ENCODE measurements at places on chromosomes 5 and 9. TPM values are rescaled to one million over a fixed set of nuclear protein-coding genes. Genes with fewer than 3 reads are reported as not detected.

Gene IFNA13
- total RNA-seq: not detected

DNA sequence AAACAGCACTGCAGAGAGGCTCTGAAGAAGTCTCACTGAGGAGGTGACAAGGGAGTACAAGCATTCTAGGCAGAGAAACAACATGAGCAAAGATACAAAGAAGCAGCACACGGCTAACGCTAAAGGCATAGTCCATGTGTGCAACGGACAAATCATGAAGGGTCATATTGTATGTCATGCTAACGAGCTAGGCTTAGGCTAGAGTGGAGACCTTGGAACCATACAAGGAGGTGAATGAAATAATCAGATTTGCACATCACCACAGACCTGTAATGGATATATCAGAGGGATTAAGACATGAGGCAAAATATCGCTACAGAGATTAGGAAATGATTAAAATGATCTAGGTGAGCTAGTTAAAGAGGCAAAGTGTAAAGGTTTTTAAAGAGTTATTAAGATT is 145.6 kb downstream of the NFIB start:
- DNase-seq: no peak

Gene SMIM32
- total RNA-seq: not detected

Gene SLC45A2
- total RNA-seq: not detected

- no peak for DNase-seq
Measured at GRCh38 chr9:128439273-128439672, 16.5 kb upstream of the ODF2 start.

DNA sequence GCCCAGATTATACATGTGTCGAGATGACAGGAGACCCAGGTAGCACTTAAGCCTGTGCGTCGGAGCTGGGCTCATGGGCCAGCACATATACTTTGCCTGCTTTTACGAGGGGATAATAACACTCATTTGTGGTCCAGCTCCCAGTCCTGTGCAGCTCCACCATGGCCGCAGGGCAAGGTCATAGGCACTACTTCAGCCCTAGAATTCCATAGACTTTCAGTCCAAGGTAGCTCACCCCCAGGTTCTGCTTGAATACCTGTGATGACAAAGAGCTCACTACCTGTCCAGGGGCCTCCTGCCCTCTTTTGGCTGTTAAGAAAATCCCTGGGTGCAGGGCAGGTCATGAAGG is 1.7 kb downstream of the CORO2A start:
- DNase-seq: no peak

- DNase-seq: peak; percentile 20
Measured at GRCh38 chr9:101727612-101728524, 10.6 kb downstream of the GRIN3A start.

DNA sequence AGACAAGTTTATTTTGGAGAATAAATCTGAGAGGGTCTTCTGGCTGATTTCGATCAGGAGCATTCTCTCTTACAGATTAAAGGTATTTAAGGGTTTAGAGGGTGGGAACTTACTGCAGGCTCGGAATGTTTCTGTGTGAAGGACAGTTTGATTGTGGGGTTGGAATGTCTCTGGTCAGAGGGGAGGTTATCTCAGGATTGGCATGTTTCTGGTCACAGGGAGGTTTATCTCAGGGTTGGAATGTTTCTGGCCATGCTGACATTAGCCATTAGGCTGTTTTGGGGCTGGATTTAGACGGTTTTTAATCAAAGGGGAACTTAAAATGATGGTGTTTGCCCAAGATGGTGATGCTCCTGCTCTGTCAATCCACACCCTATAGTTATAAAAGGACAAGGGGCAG is 95.2 kb downstream of the SLCO4C1 start:
- DNase-seq: no peak

Gene ARL14EPL
- 0.37 TPM for total RNA-seq

DNA sequence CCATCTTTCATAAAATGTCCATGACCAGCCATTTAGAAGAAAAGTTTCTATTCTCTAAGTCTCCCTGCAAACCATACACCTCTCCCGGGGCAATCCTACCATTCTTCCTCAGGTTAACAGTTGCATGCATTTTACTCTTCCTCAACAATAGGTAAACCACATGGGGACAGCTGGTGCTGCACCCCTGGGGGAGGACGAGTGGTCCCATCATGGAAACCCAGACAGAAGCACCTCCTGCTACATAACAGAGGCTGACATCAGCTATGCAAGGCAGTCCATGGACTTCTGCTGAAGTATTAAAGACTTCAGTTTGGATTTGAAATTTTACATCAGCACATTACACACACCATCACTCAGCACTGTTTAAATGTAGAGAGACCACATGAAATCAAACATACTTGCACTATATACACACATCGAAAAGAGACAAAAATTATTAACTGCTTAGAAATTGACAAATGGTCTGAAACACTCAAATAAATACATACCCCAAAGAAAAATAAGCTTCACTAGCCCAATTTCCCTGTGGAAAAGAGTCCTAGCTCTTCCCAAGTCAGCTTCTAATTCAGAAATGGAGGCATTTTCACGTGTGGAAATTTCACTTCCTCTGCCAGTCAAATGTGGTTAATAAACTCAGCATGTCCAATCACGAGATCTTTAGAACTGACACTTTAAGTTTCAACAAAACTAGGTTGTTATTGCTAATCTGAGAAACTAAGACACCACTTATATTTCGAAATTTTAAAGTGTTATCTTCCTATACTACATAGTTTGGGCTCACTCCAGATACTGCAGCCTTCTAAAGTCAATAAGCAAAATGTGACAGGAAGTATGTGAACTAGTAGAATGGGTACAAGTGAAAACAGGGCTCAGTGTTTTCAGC is 173.4 kb downstream of the ROR2 start:
- DNase-seq: no peak

Gene FGF10
- total RNA-seq: not detected

GRCh38 chr5:50964746-50965653 is 298.6 kb downstream of the PARP8 start:
- no peak for DNase-seq

Gene PRLR
- total RNA-seq: 0.96 TPM

DNA sequence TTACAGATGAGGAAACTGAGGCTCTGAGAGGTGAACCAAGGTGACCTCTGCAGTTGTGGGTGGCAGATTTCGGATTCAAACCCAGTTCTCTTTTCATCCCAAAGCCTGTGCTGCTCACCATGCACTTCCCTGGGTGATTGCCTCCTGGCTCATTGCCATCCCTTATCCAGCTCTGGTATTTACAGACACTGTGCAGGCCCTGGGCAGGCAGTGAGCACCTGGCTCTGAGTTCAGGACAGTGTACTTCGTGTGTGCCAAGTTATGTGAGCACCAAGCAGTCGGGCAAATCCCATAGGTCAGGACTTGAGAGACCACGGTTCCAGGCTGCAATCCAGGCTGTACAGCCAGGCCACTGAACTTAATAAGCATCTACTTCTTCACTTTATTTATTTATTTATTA is 1.4 kb downstream of the LRSAM1 start:
- peak; percentile 59 for DNase-seq

- DNase-seq: peak; percentile 71
Measured at GRCh38 chr9:89442981-89443814, 54.7 kb downstream of the SEMA4D start.

DNA sequence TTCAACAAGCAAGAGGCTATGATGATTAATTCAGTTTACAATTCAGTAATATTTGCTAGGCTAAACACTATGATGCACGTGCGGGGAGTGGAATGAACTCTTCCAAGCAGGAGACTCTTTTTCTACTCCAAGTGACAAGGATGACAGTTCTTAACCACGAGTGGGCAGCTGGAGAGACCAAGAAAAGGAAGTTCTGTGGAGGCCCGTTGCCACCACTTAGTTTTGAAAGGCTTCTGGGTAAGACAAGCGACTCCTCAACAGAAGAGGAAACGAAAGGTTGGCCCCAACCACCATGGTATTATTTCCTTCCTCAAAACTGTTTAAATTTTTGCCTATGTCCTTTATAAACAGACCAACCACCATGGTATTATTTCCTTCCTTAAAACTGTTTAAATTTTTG is 2.8 kb downstream of the DCAF12 start:
- DNase-seq: no peak

Gene FGF1
- 2.4 TPM for total RNA-seq

Gene EXOSC3
- 108 TPM for total RNA-seq

DNA sequence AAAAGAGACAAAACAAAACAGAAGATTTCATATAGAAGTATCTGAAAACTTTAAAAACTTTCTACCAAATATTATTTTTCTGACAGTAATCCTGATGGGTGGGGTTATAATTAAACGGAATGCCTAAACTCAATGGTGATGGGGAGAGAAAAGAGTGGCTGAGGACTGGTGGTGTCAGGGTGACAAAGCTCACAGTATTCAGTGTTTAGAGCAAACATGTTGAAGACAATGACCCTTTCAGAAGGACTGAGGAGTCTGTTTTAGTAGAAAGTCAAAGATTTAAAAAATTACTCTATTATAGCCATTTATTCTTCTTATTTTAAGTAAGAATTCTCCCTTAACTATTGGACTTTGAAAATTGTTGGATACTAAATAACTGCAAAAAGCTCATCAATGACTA is 1144.0 kb downstream of the TAF11L14 start:
- no peak for DNase-seq

Gene GARNL3
- total RNA-seq: 5.9 TPM

Gene MAPK9
- total RNA-seq: 37.8 TPM

GRCh38 chr9:128078504-128079434 is 10.7 kb downstream of the SLC25A25 start:
- DNase-seq: peak; percentile 82

Gene SERINC5
- total RNA-seq: 13.5 TPM

DNA sequence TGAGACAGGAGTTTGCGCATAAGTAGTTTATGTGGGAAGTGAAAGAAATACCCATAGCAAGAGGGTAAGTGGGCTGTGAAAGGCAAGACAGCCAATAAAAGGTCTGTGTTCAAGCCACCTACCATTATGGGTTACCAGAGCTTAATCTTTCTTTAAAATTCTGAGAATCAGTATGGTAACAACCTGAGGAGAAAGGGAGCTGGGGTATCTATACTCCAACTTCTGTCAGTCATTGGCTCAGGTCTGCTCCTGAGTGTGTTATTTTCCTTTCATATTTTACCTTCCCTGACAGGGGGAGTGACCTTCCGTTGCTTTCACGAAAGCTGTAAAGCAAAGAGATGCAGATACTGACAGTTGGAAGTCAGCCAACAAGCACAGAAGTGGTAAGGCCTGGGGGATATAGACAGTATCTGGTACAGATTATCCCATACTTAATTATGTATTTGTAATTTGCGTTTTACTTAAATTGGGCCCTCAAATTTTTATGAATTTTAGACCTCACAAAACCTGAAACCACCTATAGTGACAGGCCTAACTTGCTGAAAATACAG is 233.4 kb downstream of the RAB3C start:
- DNase-seq: no peak

Gene EFNA5
- 2.5 TPM for total RNA-seq

DNA sequence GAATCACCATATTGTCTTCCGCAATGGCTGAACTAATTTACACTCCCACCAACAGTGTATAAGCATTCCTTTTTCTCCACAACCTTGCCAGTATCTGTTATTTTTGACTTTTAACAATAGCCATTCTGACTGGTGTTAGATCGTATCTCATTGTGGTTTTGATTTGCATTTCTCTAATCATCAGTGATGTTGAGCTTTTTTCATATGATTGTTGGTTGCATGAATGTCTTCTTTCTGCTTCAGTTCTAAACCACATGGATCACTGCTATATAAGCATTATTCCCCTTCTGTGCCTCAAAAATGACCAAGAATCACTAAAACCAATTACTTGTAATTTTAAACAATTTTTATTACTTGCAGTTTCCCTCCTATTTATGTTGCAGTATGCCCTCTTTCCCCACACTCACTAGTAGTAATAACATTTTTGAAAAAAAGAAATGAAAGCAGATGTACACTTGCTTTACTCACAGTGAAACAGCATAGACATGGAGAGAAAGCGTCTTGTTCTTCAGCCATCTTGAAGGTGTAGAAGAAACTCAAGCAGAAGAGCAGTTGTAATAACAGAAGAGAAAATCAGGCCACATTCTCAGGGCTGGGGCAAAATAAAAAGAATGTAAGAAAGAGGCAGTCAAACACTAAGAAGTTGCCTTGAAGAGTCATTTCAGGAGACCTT is 4.5 kb upstream of the TMEM252 start:
- DNase-seq: no peak

GRCh38 chr5:15650266-15650665 is 150.3 kb downstream of the FBXL7 start:
- peak; percentile 57 for DNase-seq

DNA sequence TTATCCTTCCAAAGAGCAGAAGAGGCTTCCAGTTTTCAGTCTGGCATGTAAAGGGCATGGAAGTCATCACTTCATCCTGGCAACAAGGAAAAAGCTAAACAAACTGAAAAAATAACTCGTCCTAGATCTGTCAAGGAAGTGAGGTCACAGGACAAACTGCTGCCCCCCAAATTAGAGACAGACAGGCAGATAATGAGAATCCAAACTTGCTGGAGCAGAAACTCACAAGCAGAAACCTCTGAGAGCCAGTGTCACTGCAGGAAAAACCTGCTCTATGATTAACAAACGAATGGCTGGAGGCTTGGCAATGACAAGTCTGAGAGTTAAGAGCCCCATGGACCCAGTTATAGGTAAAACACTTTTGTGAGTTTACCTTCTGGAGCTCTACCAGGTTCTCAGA is 18.9 kb upstream of the MLANA start:
- DNase-seq: peak; percentile 9

- DNase-seq: peak; percentile 18
Measured at GRCh38 chr9:105116052-105116868, 128.2 kb upstream of the SLC44A1 start.

- DNase-seq: peak; percentile 31
Measured at GRCh38 chr9:113427629-113428028, 17.1 kb downstream of the C9orf43 start.

DNA sequence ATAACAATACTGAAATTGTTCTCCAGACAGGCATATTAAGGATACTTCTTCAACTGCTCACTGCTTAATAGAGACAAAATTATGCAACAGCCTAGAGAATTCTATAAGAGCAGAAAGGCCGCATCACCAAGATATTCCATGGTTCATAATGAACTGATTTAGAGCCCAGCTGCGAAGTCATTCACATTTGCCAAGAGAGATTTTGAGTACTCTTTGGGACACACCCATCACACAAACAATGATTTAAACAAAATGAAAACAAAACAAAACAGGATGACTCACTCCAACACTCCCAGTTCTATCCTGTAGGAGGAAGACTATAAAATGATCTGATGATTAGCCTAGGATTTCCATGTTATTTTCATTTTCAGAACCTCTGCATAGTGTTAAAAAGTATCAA is 145.7 kb upstream of the GNA14 start:
- DNase-seq: peak; percentile 46

DNA sequence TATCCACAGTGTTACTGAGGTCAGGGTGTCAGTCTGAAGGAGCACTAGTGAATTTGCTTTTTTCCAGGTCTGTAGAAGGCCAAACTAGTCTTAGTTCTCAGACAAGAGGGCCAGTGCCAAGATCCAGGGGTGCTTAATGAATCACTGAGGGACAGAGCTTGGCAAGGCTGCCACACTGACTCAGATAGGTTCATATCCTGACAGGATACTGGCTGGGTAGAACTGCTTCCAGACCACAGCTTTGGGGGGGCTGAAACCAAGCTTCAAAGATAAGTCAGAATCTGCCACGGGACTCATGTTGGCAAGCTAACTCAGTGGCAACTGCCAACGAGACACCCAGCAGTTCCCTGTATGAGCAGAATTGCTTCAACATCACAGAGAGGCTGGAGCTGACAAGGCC is 1125.4 kb downstream of the EFNA5 start:
- DNase-seq: peak; percentile 83

GRCh38 chr9:109113892-109114609 is 5.7 kb downstream of the TMEM245 start:
- no peak for DNase-seq

Gene TXNDC15
- 90.4 TPM for total RNA-seq

- DNase-seq: no peak
Measured at GRCh38 chr5:66329078-66329477, 185.0 kb downstream of the SREK1 start.

- DNase-seq: no peak
Measured at GRCh38 chr9:92882276-92882675, 4.4 kb upstream of the ZNF484 start.

Gene SAXO1
- total RNA-seq: 0.10 TPM
